ENCODE measurements at places on chromosomes 12 and 14.

- no peak for DNase-seq
These were observed 26.9 kb downstream of the MYRFL start for GRCh38 chr12:69851976-69852375.

DNA sequence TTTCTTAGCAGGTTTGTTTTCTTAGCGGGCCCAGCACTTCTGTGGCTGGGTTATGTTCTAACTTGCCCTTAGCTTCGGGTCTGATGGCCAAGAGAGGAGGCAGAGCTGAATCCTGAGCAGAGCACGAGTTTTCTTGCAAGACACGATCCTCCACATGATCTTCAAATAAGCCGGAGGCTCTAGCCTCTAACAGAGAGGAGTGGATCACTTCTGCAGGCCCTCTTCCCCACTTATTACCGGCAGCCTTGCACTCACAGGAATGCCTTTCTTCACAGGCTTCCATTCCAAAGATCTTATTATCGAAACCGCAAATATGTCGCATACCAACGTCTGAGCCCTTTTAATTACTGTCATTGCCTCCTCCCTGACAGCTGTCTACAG is 79.5 kb downstream of the SINHCAF start:
- DNase-seq: no peak

- DNase-seq: peak; percentile 85
These were observed 395 bp upstream of the BRI3BP start for GRCh38 chr12:124992874-124993625.

DNA sequence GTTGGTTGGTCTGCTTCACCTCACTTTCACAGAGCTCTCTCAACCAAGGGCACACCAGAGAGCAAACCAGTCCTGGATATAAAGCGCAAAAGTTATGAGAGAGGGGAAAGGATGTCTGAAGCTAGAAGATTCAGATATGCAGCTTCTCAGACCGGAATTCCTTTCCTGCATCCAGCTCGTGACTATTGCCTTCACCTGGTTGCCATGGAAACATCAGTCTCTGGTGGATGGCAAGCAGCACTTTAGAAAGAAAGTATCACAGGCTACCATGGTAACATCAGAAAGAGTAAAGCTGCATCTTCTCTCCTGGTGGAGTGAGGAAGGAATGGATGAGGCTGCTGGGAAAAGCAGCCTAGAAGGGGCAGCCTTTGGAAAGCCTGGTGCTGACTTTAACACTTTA is 13.7 kb downstream of the REM2 start:
- no peak for DNase-seq

DNA sequence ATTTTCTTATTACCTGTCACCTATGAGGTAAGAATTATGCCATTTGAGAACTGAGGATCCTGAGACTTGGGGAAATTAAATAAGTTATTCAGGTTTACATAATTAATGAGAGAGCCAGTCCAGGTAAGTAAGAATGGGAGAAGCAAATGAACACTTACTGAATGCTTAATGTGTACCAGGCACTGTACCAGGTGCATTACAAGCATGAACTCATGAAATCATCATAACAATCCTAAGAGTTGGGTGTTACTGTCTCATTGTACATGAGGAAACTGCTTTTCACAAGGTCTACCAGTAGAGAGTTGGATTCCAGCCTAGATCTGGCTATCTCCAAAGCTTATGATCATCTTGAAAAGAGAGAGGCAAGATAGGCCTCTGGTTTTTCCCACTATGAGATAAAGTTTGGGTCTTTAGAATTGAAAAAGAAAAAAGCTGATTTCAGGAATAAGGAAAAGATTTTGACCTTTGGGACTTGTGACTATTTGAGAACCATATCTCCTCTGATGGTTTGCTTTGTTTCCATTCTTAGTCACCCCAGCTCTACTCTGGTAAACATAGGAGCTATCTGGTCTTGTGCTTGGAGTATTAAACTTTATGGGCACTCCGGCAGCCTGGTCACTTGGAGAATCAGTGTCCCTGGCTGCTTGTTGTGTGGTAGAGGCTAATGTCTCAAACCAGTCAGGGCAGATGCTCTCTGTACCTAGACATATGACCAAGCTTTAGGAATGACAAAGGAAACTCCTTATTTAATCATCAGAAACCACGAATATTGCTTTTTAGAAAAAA is 48.0 kb downstream of the PTHLH start:
- no peak for DNase-seq

DNA sequence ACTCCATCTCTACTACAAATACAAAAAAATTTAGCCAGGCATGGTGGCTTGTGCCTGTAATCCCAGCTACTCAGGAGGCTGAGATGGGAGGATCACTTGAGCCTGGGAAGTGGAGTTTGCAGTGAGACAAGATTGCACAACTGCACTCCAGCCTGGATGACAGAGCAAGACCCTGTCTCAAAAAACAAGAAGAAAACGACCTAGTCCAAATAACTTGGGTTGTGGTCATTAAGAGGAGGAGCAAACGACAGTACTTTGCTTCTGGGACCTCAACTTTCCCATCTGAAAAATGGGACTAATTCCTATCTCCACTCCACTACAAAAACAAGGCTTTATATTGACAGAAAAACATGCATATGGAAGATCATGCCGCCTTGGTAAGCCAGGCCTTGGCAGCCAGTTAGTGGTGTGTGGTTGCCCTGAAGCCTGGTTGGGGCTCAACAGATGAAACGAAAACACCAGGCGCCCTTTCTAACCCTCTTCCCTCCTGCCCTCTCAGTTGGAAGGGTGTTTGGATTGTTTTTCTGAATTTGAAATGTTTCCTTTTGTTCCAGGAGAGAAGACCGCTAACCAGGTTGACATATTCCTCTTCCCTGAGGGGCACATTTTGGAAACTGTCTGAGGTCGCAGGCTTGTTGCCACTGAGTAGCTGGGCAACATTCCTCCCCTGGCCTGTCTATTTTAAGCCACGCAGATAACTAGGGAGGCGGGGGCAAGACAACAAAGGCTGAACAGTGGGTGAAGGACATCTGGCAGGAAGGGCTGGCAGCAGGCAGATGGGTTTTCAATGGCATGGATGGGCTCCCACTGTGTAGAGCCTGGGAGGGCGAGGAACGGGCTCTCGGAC is 13.7 kb upstream of the VPS37B start:
- DNase-seq: no peak

DNA sequence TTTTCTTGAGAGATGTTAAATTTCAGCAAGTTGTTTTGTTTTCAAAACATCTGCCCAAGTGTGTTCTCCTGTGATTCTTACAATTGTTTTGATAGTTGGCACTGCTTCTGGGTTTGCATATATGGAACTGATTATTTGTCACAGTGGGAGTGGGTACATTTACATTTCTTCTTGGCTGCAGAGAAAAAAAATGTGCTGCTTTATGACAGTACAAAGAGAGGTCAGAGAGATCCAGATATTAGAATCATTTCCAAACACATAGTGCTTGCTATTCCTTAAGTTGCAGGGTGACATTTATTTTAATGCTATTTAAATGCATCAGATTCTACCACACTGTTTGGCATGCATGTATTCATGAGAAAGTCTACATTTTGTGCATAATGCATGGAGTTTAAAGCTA is 303.5 kb upstream of the MDGA2 start:
- no peak for DNase-seq

DNA sequence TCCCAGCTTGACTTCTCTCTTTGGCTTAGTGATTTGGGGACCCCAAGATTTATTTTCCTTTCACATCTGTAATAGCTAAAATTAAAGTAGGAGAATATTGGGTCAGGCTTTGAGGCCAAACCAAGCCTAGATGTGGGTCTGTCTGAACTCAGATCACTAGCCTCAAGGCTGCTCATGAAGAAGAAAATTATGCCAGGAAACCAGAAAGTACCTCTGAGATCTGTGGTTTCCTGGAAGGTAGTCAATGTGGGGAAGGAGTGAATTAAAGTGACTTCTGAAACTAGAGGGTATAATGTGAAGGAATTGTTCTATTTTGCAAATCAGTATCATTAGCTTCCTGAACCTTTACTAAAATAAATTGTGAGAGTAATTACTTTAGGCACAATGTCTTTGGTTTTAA is 13.4 kb upstream of the CLEC12A start:
- DNase-seq: no peak

- DNase-seq: no peak
These were observed 8.3 kb downstream of the PROX2 start for GRCh38 chr14:74867673-74868072.

DNA sequence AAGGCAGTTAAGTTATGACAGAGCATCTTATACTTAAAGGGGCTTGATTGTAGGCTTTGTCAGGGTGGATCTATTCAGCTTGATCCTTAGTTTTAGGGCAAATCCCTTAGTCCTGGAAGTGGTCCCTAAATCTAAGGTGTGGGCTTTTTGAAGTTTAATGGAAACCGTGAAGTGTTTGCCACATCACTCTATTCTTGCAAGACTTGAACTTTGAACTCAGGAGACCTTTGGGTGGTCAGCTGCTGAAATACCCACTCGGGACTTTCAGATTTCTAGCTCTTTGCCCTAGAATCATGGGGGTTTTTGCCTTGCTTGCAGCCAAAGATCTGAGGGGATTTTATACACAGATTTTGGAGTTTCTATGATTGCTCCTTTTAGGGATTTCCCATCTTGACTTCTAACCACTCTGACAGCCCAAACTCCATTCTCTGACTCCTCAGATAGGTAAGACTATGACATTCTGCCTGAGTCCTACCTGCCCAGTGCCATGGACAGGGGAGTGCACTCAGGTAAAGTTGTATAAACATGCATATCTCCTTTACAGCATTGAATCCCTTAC is 39.9 kb downstream of the SNAPC1 start:
- no peak for DNase-seq

DNA sequence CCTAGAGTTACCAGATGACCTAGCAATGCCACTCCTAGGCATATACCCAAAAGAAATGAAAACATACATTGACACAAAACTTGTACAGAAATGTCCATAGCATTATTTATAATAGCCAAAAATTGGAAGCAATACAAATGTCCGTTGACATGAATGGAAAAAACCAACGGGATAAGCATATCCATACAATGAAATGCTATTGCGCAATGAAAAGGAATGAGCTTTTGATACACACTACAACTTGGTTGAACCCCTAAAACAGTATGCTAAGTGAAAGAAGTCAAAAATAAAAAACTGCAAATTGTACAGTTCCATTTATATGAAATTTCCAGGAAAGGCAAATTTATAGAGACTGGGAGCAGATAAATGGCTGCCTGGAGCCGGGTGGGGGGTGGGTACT is 90.6 kb upstream of the G2E3 start:
- DNase-seq: no peak

GRCh38 chr14:99391671-99392070 is 89.0 kb downstream of the SETD3 start:
- DNase-seq: no peak

DNA sequence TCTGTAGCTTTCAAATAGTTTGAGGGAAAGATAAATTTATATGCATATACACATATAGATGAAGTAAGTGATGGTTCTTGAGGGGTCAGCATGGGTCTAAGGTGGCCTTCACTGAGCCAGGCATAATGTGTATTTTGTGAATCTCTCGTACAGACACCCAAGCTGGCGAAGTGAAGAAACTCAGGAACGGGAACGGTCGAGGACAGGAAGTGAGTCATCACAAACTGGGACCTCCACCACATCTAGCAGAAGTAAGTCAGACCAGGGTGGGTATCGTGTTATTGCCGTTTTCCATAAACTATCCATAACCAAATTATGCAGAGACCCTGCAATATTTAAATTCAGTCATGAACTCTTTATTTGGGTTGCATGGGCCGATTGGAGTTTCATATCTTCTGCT is 15.4 kb upstream of the TNS2 start:
- no peak for DNase-seq

- no peak for DNase-seq
These were observed 24.2 kb downstream of the CHST11 start for GRCh38 chr12:104480826-104481440.

GRCh38 chr14:89330236-89331002 is 86.6 kb downstream of the FOXN3 start:
- DNase-seq: no peak

- DNase-seq: no peak
These were observed 314.5 kb downstream of the ALG10 start for GRCh38 chr12:34336619-34337465.

DNA sequence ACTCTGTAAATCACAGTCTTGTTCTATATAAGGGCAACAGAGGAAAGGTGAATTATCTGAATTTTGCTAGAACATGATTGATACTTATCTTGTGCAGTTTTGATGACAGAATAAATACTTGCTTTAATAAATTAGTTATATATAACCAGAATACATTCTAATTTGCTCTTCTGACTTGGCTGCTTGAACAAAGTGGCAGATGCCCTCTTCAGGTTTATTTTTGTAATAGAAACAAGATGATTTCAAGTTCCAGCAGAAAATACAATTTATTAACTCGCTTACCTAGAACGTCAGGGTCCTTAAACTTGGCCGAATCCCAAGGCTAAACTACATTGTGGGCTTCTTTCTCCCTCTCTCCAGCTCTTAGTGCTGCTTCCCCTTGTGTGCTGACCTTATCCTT is 57.6 kb upstream of the SSTR1 start:
- no peak for DNase-seq

GRCh38 chr12:92049403-92049802 is 96.2 kb downstream of the BTG1 start:
- DNase-seq: no peak

DNA sequence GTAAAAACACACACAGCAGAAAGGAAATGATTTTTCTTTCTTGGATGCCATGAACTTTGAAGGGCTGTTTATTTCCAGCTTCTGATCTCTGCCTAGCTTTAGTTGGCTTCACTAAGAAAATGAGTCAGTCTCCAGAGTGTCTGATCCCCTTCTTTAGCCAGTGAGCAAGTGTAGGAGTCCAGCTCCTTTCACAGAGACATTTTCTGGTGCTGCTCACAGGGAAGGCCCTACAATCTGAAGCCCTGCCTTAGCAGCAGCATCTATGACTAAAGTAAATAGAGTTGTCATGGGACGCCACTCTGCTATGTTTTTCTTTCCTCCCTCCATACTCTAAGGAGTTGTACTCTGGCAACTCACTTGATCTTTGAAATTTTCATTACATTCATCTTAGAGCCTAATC is 103.5 kb downstream of the RPAP3 start:
- no peak for DNase-seq

DNA sequence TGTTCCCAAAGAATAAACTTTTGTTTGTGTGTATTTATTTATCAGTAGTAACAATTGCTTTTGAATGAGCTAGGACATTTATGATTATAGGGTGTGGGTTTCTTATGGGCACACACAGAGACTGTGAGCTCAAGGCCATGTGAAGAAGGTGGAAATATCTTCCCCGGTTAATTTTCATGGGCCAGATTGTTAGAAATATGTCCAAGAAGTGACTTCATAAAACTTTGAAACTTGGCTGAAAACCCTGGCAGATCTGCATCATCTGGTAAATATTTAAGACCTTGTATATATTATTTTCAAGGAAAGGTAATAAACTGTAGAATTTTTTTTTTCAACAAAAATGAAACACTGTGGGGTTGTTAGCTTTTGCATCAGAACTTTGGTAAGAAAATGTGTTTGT is 53.5 kb upstream of the RNU6-8 start:
- no peak for DNase-seq

GRCh38 chr12:93847517-93848474 is 170.6 kb downstream of the CRADD start:
- no peak for DNase-seq

DNA sequence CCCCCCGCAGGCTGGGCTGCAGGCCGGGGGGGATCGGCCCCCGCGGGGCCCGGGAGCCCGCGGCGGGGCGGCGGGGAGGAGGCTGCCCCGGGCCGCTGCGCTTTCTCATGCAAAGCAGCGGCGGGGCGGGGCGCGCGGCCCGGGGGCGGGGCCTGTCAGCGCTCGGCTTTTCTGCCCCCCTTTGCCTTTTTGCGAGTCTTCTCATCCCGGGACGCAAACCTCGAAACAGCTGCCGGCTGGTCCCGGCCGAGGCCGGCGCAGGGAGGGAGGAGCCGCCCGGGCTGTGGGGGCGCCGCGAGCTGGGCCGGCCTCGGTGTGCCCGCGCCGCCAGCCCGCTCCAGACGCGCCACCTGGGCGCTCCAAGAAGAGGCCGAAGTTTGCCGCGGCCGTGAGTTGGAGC is at the start of gene FZD10:
FZD10 (plus strand) TSS at position 198 of the 400 bp plus-strand sequence. CDS start 479 bp downstream, outside the sequence.
- DNase-seq: no peak
